ENCODE measurements at places on chromosomes 11 and 22.

DNA sequence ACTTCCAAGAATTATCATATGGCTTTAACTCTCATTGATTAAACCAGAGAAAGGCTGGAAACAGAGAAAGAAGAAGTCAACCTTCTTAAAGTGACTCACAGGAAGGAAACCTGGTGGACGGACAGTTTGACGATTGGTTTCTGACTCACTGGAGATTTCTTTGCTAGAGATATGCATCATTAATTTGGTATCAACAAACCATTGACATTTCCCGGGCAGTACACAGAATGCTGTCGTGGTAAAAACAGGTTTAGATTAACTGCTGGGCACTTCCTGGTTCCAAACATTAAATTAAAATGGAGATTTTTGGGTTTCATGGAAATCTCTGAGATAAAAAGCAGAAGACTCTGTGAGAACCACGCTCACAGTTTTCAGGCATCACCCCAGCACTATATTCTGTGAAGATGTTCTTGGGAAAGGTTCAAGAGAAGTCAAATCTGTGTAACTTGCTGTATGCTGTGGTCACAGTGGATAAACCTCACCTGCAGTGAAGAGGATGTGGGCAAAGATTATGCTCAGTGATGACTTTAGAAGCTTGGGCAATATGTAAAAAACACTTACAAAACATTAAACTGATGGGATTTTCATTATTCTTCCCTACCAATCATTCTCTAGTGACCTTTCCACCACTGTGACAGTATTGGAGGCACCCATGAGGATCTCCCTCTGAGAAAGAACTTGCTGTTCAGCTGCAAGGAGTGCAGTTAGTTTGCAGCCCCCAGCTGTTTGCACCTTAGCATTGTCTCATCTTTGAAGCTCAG, 61.1 kb upstream of the CD44 start:
- no peak for DNase-seq

- no peak for DNase-seq
These were observed 60.4 kb downstream of the BMAL1 start for GRCh38 chr11:13338019-13338426.

- no peak for DNase-seq
These were observed 308.7 kb downstream of the DCDC1 start for GRCh38 chr11:31060880-31061279.

- no peak for DNase-seq
These were observed 123.6 kb downstream of the CCDC34 start for GRCh38 chr11:27239305-27239942.

DNA sequence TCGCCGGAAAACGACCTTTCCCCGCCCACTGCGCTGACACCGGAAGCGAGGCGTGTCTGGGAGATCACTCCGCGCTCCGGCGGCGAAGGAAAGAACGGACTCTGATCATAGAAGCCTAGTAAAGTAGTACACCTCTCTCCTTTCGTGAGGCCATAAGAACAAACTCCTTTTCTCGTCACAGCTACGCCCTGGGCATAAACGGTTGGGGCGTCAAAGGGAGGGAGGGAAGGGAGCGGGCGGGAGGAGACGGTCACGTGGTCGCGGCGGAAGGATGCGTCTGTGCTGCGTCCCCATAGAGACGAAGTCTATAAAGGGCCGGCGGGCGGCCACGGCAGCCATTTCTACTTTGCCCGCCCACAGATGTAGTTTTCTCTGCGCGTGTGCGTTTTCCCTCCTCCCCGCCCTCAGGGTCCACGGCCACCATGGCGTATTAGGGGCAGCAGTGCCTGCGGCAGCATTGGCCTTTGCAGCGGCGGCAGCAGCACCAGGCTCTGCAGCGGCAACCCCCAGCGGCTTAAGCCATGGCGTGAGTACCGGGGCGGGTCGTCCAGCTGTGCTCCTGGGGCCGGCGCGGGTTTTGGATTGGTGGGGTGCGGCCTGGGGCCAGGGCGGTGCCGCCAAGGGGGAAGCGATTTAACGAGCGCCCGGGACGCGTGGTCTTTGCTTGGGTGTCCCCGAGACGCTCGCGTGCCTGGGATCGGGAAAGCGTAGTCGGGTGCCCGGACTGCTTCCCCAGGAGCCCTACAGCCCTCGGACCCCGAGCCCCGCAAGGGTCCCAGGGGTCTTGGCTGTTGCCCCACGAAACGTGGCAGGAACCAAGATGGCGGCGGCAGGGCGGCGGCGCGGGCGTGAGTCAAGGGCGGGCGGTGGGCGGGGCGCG, at the start of gene ATF4:
Gene ATF4, plus strand, starts transcription at position 337 of the 880 bp plus-strand sequence. CDS start 884 bp downstream, outside the sequence.
- peak; percentile 91 for DNase-seq

GRCh38 chr22:38110008-38110862, at the start of gene BAIAP2L2:
Gene BAIAP2L2, minus strand, starts transcription at chr22:38110684. Its CDS starts 159 bp downstream, at chr22:38110525.
- DNase-seq, result no peak

GRCh38 chr11:70031631-70032469, 46.3 kb upstream of the ANO1 start:
- DNase-seq, result no peak

- no peak for DNase-seq
These were observed 45.3 kb upstream of the CD82 start for GRCh38 chr11:44519989-44520737.

DNA sequence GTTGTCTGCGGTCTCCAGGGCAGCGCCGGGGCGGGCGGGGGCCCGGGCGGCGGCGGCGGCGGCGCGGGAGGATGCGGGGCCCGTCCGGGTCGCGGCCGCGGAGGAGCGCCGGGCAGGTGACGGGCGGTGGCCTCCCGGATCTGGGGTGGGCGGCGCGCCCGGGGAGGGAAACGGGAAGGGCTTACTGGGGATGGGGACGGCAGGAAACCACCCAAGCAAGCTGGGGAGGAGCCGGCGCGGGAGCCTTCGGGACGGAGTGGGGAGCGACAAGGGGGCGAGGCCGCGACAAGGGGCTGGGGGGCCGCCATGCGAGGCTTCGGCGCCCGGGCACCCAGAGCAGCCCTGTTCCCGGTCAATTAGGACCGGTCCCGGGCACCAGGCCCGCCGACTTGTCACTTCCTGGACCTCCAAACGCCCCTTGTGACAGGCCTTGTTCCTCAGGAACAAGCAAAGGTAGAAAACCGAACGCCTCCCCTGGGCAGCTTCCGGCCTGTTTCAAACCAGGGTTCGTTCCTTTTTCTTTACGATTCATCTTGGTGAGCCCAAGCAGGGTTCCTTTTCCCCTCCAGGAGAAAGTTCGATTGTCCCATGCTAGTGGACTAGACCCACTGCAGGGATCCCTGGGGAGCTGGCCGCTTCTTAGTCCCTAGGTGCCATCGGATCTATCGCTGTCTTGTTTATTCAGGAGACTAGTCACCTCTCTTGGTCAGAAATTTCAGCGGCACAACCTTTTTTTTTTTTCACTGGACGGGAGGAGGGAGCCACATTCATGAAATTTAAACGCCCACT, 492 bp downstream of the JHY start:
- peak; percentile 58 for DNase-seq

GRCh38 chr22:23470811-23471389, 109.2 kb downstream of the IGLL1 start:
- no peak for DNase-seq

GRCh38 chr11:64400102-64400501, 41.1 kb downstream of the RPS6KA4 start:
- DNase-seq, result no peak

GRCh38 chr11:62149986-62150886, 26.4 kb downstream of the INCENP start:
- no peak for DNase-seq

DNA sequence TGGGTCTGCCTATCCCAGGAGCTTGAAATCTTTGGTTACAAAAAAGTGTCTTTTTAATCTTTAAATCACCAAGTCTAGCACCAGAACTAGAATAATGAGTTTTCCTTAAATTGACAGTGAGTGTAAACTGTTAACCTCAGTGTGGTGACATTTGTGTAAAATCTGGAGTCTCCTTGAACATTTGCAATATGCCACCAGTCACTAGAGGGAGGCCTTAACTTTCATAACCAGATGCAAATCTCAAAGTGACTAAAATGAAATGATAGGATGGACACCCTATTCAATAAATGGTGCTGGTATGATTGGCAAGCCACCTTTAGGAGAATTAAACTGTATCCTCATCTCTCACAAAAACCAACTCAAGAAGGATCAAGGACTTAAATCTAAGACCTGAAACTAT, 8.3 kb upstream of the SCGB1D2 start:
- no peak for DNase-seq

GRCh38 chr11:114309517-114309916, 13.3 kb downstream of the NNMT start:
- no peak for DNase-seq

All from activated naive CD4-positive, alpha-beta T cell treated with anti-CD3 and anti-CD28 coated beads, Interleukin-2, amount 50 U/mL, for 16 hours (primary cell).